ENCODE measurements at places on chromosomes 2 and 18. TPM values are rescaled to one million over a fixed set of nuclear protein-coding genes. Genes with fewer than 3 reads are reported as not detected.

The PPP3R1 gene
- 58.9 TPM for total RNA-seq

The RFTN2 gene
- 0.01 TPM for total RNA-seq

The CRYGC gene
- not detected for total RNA-seq

The DQX1 gene
- total RNA-seq: 0.16 TPM

The CDK5R2 gene
- 3.0 TPM for total RNA-seq

The ALK gene
- not detected for total RNA-seq
